ENCODE measurements at places on chromosomes 3 and 15.
A peak's percentile ranks its signal among the peaks of the same experiment; 100 is the strongest.

- no peak for DNase-seq
These were observed 414.4 kb upstream of the PDZRN3 start for GRCh38 chr3:74039105-74039504.

DNA sequence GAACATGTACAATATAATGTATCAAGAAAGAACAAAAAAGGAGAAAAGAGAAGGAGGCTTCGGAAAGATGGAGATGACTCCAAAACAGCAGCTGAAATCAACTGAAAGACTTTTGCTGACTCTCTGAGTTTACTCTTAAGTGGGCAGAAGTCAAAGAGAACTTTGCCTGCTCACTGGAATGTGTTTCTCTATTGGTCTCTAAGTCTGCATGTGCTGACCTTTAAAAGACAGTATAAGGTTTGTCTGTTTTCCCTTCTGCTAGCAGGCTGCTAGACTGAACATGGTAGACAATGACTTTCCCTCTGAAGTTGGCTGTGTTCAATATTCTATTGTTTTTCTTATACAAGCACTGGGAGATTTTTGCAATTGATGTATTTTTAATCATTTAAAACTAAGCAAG lies 7.2 kb upstream of the MAP4 start:
- no peak for DNase-seq

DNA sequence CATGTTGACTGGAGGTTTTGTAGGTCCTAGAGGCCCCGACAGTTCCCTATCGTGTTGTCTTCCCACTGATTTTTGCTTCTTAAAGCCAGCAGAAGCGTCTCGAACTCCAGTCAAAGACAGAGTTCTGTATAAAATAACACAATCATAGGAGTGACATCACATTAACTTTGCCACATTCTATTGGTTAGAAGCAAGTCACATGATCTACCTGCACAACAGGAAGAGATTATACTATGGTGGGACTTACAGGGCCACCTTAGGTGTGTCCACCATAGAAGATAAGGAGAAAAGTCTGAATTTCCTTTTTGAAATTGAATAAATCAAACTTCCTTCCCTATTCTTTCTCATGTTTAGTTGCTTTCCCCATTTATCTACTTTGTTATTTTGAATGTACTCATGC lies 365.5 kb downstream of the GRM7 start:
- DNase-seq, result no peak

DNA sequence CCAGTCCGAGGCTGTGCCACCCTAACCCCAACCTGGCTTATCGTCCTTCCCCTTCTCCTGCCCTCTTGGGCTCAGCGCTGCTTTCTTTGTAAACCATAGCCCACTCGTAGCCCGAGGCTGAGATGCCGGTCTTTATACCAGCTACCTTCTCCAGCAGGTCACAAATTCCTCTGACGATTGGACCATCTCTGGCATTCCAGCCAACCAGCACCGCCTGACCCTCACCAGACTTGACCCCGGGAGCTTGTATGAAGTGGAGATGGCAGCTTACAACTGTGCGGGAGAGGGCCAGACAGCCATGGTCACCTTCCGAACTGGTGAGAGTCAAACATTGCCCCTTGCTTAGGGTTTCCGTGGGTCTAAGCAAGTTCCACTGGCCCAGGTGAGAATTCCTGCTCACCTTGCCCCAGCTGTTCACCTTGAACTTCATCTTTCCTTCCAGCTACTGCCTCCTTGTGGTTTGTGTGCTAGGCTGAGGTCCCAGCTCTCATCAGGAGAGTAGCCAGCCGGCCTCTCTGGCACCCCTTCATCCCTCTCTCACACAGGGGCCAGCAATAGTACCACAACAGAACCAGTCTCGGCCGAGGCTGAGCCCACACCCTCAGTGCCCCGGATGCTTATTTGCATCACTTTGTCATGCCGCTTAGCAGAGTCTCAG lies 66.7 kb downstream of the BOC start:
- no peak for DNase-seq

GRCh38 chr15:66440501-66440900 lies 53.8 kb downstream of the MAP2K1 start:
- DNase-seq, result no peak

GRCh38 chr3:71872256-71872655 lies 87.3 kb upstream of the PROK2 start:
- DNase-seq, result no peak

- DNase-seq, result no peak
These were observed 134.1 kb upstream of the HES1 start for GRCh38 chr3:194001728-194002459.

- DNase-seq, result peak; percentile 20
These were observed 221.2 kb upstream of the ALCAM start for GRCh38 chr3:105145511-105145910.

- no peak for DNase-seq
These were observed 57.9 kb downstream of the STAG1 start for GRCh38 chr3:136694321-136694720.

DNA sequence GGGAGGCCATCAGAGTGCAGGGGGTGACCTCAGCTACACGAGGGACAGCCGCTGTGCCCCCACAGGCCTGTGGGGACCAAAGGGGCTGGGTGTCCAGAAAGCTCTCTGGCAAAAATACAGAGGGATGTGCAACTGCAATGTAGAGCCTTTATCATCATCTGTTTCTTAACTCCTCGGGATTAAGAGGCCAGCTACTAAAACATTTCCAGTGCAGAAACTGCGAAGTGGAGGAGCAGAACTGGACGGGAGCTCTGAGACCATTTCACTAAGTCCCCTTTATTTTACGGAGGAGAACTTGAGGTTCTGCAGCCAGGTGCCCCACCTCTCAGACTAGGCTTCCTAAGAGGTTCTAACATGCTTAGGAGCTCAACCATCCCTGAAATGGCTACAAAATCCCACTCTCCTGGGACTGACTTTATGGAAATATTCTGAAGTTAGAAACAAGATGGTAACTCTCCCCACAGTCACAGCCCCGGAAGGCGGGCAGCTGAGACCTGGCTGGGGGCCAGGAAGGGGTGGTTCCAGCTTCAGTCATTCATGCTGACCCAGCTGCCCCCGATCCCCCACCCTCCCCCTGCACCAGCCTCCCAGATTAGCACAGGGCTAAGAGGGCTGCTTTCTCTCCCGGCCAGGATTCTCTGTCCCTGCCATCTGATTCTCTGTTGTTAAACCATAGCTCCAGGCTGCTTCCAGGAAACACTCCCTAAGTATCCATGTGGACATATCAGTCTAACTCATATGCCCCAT lies 40.3 kb downstream of the UMPS start:
- DNase-seq, result no peak

GRCh38 chr3:173843060-173843459 lies 445.5 kb downstream of the NLGN1 start:
- no peak for DNase-seq

DNA sequence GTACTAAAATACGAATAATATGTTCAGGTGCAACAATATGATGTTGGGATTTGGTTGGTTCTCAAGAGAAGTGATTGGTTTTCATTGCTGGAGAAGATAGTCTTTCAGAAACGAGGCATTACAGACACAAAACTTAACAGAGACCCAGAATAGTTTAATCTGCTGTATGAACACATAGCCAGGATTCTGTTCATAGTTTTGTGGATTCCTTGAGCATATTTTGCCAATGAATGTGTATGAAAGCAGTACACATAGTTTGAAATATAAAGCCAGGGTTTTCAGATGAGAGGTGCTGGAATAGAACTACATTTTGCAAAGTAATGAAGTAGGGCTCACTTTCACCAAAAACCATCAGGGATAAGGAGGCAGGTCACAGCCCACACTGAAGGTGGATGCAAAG lies 5.7 kb upstream of the MCTP2 start:
- no peak for DNase-seq

- DNase-seq, result no peak
These were observed 4.0 kb downstream of the GCSAM start for GRCh38 chr3:112128843-112129727.

- DNase-seq, result no peak
These were observed 231.3 kb upstream of the SEMA6D start for GRCh38 chr15:47486040-47486439.

DNA sequence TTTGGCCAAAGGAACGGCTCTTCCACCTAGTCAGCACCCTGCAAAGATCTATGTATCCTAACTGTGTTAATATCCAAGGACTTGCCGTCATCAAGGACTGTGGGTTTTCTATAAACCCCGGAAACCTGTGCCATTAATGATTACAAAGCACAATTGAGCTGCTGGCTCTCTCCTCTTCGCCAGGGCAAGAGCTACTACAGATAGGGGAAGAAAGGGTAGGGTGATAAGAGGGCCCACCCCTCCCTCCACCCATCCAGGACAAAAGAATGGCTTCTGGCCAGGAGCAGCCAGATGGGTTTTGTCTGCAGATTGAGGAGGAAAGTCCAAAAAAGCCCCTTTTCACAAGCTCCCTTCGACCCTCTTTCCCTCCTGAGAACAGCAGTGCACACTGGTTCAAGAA lies 9.9 kb downstream of the RFT1 start:
- DNase-seq, result no peak

DNA sequence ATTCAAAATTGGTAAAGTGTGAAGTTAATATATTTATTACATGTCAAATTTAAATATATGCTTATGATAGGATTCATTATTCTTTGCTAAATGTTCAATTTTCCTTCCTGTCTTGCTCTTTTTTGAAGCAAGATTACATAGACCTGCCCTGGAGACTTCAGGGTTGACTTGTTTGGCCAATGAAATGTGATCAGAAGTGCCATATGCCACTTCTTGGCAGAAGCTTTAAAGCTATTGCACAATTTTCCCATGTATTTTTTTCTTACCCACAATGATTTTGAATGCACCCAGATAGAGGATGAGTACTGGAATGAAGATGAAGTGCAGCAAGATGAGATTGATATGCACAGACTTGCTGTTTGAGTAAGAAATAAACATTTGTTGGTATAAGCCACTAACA lies 406.3 kb upstream of the BCHE start:
- DNase-seq, result no peak

DNA sequence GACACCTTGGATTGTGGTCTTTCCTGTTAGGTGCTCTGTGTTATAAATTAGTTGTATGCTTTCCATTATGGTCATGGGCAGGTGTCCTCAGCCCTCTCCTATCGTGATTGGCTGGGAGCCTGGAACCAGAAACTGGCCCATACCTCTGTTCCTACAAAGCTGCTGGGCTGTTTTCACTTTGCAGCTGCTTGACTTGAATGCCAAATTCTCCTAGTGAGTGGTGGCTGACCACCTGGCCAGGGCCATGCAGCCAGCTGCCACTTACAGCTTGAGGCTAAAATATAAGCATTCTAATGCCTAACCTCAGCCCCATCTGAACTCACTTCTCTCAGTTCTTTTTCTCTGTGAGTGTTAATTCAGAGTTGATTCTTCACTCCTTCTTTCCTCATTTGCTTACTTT lies 239.3 kb upstream of the GBE1 start:
- DNase-seq, result no peak

GRCh38 chr15:62099094-62099601 lies 32.4 kb downstream of the C2CD4A start:
- DNase-seq, result no peak

GRCh38 chr3:97232393-97233034 lies 418.1 kb downstream of the EPHA6 start:
- DNase-seq, result no peak

DNA sequence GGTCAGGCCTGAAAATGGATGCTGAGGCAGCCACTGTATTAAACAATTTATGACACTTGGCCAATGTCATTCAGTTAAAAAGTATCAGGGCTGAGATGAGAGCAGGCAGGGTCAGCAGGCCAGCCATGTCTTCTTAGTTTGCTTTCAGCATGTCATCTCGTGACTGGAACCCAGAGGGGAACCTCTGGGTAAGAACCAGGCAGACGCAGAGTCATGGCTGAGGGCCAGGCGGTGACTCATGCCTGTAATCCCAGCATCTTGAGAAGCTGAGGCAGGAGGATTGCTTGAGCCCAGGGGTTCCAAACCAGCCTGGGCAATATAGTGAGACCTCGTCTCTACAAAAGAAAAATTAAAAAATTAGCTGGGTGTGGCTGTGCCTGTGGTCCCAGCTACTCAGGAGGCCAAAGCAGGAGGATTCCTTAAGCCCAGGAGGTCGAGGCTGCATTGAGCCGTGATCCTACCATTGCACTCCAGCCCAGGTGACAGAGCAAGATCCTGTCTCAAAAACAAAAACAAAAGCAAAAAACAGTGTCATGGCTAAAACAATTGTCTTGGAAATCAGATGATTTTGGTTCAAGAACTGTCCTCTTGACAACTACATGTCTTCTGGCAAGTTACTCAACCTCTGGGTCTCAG lies 11.7 kb downstream of the BCL2L10 start:
- DNase-seq, result no peak

DNA sequence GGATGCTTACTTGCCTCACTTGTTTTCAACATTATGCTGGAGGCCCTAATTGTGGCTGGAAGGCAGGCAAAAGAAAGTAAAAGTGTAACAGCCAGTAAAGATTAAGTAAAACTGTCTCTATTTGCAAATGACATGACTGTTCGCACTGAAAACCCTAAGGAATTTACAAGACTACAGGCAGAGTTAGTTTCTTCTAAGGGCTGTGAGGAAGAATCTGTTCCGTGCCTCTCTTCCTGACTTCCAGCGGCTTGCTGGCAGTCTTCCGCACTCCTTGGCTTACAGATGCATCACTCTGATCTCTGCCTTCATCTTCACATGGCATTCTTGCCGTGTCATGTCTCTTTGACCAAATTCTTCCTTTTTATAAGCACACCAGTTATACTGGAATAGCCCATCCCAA lies 86.1 kb downstream of the DLG1 start:
- DNase-seq, result no peak

DNA sequence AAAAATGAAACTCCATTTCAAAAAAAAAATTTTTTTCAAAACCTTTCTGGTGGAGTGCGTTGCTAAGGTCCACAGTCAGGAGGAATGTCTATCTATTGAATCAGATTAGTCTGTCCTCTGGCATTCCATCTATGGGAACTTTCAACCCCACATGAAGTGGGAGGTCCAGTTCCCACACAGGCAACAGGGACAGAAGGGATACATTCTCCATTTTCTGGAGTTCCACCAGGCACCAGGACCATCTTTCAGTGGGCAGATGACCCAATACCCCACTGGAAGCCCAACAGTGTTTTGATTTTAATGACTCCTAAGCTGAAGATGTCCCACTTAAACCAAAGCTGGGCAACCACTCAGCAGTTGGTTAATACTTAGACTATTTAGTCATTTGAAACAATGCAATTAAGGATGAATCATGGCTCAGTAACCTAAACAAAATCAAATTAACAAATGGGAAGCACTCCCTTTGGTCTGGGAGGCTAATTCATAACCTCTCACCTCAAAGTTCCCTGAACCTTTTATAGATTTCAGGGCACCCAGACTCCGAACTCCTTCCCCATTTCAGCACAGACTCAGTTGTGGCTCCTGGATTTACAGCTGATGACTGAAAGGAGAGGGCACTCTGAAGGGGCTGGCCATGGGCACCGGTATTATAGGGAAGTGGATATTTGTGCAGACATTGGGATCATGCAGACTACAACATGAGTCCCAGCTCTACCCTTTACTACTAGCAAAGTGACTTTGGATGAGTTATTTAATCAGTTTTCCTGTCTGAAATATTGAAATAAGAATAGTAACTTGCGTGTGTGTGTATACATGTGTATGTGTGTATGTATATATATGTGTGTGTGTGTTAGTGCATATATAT lies 264.3 kb upstream of the LRTM1 start:
- no peak for DNase-seq

- DNase-seq, result no peak
These were observed 154.6 kb upstream of the RGMA start for GRCh38 chr15:93243573-93243972.

- no peak for DNase-seq
These were observed 105.0 kb downstream of the LRRK1 start for GRCh38 chr15:101024073-101024695.

- no peak for DNase-seq
These were observed 244.5 kb downstream of the RBMS3 start for GRCh38 chr3:29525254-29525881.

GRCh38 chr3:50160561-50160983 lies 5.4 kb downstream of the SEMA3F start:
- no peak for DNase-seq

- no peak for DNase-seq
These were observed 77.5 kb upstream of the LMOD3 start for GRCh38 chr3:69199942-69200341.

Data from spinal cord (tissue), 10 donors.